CD4-positive, alpha-beta T cell treated with Interleukin-15 for 4 hours (primary cell): ENCODE measurements at places on chromosomes 11 and 22.

- peak; percentile 79 for DNase-seq
Measured at GRCh38 chr22:37484480-37485394, 1.4 kb downstream of the MFNG start.

DNA sequence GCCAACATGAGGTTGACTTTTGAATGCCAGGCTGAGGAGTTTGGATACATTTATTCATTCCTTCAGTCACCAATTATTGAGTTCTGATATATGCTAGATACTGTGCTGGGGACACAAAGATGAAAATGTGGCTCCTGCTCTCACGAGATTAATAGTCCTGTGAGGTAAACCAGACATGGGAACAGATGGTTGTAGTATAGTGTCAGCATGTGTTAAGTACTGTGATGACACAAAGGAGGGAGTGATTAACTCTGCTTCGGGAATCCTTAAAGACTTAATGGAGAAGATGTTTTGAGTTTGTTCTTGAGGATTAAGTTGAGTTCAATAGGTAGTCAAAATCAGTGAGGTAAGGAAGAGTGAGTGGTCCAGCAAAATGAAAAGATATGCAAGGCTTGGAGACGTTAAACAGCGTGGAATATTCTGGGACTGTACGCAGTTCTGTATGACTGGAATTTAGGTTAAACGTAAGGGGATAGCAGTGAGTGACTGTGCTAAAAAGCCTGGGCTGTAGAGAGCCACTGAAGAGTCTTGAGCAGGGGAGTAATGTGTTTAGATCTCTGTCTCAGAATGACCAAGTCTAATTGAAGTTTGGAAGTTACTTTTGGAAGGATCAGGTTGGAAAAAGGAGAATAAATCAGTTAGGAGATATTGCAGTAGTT is 11.8 kb downstream of the RNF121 start:
- no peak for DNase-seq

DNA sequence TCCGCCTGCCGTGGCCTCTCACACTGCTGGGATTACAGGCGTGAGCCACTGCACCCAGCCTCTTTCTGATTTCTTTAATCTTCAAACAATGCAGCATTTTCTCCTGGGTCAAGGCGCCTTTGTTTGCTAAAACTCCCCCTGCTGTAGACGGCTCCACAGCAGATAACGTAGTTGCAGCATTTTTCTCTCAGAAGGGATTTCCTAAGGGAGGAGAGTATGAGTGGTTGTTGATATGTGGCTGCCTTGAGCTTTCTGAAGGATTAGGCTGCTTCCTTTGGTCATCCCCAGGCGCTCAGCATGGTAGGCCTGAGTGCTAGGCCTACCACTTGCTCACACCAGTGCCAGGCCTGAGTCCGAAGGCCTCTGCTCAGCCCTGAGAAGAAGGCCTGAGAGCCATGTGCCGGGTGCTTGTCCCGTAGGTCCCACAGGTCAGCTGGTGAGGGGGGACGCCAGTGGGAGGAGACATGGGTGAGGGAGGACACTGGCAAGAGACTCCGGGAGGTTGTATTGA is 18.1 kb downstream of the SMARCB1 start:
- no peak for DNase-seq

GRCh38 chr22:45859231-45860161 is 117.5 kb downstream of the WNT7B start:
- DNase-seq = no peak

- no peak for DNase-seq
Measured at GRCh38 chr11:34929794-34930763, 13.7 kb downstream of the PDHX start.

GRCh38 chr11:78822931-78823423 is 248.3 kb upstream of the NARS2 start:
- DNase-seq = no peak

GRCh38 chr22:39622881-39623367 is 52.4 kb downstream of the CACNA1I start:
- DNase-seq = peak; percentile 73

DNA sequence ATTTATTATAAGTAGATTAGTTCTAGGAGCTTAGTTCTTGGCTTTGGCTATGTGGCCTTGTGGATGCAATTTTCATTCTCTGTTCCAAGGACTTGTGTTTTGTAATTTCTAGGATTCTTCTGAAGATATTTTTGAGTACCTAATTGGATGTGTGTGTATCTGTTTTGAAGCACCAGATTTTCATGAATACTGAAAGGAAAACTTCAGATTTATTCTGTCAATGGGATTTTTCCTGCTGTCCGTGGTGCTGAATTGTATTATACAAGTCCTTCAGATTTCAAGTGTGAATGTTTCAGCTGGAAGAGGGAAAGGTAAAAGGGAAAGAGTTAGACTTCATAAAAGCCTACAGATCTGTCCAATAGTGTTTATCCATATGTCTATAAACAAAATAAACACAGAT is 18.2 kb upstream of the SYN3 start:
- no peak for DNase-seq

DNA sequence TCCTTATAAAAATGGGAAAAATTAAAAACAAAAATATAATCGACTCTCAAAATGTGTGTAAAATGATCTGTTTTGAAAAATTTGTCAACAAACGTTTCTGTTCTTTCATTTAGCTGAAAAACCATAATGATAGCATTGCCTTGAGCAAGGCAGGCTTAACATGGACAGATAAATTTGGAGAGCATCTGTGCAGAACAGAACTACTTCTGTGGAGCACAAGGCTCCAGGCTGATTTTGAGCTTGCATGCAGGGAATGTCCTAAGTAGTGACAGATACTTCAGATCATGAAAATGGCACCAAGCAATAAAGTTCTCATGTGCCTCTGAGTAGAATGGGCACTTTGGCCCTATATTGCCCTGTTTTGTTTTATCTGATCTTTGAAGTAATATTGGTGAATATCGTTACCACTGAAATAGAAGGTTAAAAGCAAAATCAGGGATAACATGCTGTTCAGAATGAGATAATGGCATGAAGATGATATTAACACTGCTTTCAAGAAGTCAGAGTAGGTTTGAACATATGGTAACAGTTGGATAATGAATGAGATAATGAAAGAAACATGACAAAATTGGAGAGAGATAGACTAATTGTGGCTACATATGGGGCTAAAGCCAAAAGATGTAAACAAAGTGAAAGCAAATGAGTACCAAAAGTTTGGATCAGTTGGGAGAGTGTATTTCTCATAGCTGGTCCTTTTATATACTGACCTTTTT is 730.5 kb upstream of the CCDC179 start:
- no peak for DNase-seq

- no peak for DNase-seq
Measured at GRCh38 chr11:127490896-127491295, 490.3 kb upstream of the KIRREL3 start.

DNA sequence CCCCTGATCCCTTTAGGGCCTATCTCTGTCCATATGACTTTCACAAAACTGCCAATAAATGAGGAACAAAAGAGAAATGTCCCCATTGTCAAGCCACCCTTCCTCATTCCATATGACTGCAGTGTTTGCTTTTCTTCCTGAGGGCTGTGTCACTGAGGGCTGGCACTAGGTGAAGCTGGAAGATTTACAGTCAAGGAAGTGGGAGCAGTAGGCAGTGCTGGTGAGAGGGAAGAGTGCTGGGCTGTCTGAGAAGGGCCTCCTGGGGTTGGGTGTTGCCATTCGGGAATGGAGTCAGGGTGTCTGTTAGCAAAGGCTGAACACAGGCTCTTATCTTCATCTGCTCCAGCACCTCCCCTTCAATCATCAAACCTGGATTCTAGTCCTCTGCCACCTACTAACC is 30.9 kb downstream of the INSC start:
- no peak for DNase-seq

- DNase-seq = no peak
Measured at GRCh38 chr11:2793701-2794045, 91.9 kb downstream of the CDKN1C start.

- DNase-seq = no peak
Measured at GRCh38 chr11:95363164-95363563, 132.2 kb upstream of the SESN3 start.

DNA sequence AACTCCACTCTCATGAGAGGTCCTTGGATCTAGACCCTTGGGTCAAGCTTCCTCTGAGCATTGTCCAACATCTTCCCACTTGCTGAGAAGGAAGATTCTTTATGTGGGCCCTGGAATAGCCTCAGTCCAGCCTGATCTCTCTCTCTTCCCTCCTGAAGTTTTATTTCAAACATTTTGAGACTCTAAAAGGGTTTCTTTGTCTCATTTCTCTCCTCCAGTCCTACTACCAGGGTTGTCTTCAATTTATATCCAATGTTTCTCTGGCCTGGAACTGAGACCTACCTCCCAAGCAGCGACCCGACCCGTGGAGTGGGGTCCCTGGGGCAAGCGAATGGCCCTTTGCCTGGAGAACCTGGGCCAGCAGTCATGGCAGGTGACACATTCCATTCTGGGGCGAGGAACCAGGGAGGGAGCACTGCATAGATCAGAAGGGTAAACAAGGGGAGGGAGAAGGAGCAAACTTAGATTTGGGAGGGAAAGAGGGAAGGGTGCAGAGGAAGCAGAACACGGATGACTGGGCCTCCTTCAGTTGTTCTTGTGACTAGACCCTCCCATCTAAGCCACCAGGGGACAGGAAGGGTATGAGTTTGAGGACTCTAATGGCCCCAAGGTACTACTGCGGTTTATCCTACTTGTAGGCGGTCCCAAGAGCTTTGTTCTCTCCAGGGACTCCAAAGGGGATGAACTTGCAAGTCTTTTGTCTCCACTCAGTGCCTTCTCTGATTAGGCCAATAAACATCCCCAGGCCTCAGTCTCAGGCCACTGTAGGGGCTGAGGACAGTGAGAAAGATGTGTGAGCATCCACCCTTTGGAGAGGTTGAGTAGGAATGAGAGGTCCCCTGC is 14.2 kb upstream of the PRAME start:
- DNase-seq = no peak

- DNase-seq = no peak
Measured at GRCh38 chr11:36153551-36153950, 135.7 kb downstream of the COMMD9 start.

- DNase-seq = no peak
Measured at GRCh38 chr11:66251809-66252208, 16.6 kb upstream of the RAB1B start.

GRCh38 chr22:19844377-19845053 is 10.2 kb downstream of the GNB1L start:
- DNase-seq = no peak

- peak; percentile 65 for DNase-seq
Measured at GRCh38 chr11:65791719-65792213, 4.9 kb downstream of the OVOL1 start.

DNA sequence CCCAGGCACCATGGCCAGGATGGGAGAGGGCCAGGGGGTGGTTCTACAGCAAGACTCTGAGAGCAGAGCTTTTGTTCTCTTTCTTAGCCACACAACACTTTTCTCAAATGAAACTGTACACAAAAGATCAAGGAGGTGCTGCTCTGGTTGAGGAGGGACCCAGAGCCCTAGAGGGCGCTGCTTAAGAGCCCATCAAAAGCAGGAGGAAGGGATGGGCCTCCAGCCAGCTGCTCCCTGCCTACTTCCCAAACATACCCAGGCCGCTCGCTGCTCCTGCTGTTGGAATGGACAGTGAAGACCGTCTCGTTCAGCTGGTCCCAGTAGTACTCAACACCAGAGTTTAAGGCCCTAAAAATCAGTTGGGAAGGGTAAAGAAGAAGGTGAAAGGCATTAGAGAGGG is 18.4 kb upstream of the CHRM4 start:
- no peak for DNase-seq

GRCh38 chr22:29079218-29079901 is 6.5 kb downstream of the KREMEN1 start:
- no peak for DNase-seq

- DNase-seq = no peak
Measured at GRCh38 chr11:47136327-47136726, 40.4 kb downstream of the ARFGAP2 start.
